ENCODE measurements at places on chromosomes 7 and 10.
A peak's percentile ranks its signal among the peaks of the same experiment; 100 is the strongest.

DNA sequence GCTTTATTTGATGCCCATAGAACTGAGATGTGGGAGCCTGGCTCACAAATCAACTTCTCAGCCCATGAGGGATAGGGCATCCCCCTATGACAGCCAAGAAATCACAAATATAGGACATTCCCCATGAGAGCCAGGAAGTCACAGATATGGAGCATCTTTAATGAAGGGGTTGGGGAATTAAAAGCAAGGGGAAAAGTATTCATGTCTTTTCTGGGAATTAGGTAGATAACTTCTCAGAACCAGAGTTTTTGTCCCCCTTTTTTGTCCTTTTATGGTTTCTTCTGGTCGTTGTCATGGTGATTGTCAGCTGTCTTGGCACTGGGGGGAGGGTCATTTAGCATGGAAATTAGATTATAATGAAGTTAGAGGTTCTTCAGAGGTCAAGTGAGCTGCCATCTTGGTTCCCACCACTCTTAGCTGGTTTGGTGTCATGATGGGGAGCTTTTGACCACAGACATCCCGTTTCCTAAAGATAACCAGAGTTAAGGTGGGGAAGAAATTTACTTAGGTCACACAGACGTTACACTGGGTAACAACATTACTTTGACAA lies 56.9 kb downstream of the NOD1 start:
- DNase-seq, result no peak

DNA sequence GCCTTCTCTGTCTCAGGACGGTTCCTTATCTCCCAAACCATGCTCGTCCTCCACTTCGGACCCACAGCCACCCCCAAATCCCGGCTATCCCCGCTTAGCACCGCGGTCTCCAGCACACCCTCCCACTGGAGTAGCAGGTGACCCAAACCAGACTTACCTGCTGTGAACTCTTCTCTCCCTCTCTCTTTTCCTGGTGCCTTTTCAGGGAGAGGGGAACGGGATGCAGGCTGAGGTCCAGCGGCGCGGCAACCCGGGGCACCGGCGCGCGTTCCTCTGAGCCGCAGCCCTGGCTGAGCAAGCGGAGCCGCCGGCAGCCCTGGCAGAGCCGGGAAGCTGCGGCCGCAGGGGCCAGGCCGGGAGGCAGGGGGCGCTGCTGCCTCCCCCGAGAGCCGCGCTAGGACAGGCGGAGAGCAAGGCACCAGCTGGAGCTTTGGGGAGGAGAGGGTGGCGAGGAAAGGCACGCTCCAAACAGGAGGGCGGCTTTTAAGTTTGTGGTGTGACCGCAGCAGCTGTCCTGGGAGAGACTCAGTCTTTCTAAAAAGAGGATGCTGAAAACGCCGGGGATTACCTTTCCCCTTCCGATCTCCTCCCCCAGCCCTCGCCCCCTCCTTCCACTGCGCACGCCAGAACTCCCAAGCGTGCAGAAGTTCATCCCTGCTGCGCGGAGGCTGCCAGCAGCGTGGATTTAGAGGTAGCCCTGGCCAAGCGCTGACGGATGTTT lies at the start of gene SEMA3D:
Gene SEMA3D (minus strand): TSS at position 536 of the 721 bp plus-strand sequence. CDS start 65,165 bp downstream, outside the sequence.
- peak; percentile 3 for DNase-seq

DNA sequence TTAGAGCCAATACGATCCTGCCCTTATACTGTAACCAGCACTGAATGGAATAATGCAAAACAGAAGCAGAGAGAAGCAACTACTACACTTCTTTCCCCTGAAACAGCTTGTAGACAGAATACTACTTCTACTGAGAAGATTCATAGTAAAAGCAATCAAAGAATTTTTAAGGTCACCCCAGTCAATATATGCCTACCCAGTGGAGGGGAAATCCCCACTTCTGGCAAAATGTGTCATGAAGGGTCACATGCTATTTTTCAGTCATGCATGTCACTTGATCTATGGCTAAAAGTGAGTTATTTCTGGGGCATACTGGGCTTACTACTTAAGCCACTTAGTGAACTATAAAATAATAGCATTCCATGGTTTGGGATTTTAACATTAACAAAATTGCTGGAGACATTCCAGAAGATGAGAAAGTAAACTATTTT lies 25.6 kb downstream of the IRF5 start:
- no peak for DNase-seq

- no peak for DNase-seq
Observed at GRCh38 chr10:77001206-77001605, 636.4 kb downstream of the KCNMA1 start.

GRCh38 chr7:127798769-127799372 lies 146.9 kb downstream of the SND1 start:
- DNase-seq, result no peak
